ENCODE measurements at places on chromosomes 2 and 18.

- no peak for DNase-seq
Measured at GRCh38 chr2:212022966-212023365, 515.6 kb downstream of the ERBB4 start.

GRCh38 chr2:65388051-65388531, 44.3 kb downstream of the SPRED2 start:
- DNase-seq: no peak

DNA sequence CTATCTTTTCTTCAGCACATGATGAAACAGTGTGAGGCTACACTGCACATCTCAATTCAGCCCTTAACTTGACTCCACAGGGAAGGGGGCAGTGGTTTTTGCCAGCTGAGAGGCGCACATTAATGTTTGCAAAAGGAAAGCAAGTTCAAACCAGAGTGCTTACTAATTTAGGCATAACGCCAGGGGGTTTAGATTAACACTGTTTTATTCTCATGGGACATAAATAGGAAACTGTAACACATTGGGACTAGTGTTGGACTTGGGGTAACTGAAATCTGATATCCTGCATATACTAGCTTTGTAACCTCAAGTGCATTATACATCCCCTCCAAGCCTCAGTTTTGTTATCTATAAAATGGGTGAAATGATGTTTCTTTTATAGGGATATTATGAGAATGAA, 821.2 kb upstream of the ID2 start:
- DNase-seq: no peak

DNA sequence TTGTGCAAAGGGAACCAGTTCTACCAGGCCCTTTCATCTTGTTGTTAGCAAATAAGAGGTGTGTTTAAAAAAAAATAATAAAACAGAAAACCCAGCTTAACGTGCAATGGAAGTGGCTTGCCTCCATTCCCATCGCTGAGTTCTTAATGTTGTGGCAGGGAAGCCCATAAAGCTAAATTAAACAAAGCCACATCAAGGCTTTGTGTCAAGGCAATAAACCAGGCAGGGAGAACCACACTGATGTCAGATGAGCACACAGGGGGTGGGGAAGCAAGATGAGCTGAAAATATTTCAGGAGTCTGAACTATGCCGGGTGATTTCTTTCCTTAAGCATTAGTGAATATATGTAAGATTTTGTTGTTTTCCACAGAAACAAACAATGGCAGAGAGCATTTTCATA, 73.5 kb downstream of the PHLPP1 start:
- DNase-seq: no peak

- no peak for DNase-seq
Measured at GRCh38 chr2:237096911-237097310, 11.2 kb downstream of the COPS8 start.

GRCh38 chr2:30866974-30867373, 59.7 kb upstream of the CAPN13 start:
- no peak for DNase-seq
